ENCODE measurements at places on chromosomes 1 and 21.

GRCh38 chr1:116910379-116911187, 867 bp downstream of the PTGFRN start:
- peak; percentile 14 for DNase-seq

DNA sequence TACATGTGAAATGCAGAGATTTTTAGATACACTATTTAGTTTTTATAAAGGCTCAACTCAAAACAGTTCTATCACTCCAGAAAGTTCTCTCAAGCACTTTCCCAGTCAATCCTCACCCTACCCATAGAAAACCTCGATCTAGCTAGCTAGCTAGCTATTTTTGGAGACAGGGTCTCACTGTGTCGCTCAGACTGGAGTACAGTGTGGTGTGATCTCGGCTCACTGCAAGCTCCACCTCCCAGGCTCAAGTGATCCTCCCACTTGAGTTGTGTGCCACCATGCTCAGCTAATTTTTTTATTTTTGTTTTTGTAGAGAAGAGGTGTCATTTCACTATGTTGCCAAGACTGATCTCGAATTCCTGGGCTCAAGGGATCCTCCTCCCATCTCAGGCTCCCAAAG, 236.9 kb downstream of the RERE start:
- DNase-seq, result no peak

DNA sequence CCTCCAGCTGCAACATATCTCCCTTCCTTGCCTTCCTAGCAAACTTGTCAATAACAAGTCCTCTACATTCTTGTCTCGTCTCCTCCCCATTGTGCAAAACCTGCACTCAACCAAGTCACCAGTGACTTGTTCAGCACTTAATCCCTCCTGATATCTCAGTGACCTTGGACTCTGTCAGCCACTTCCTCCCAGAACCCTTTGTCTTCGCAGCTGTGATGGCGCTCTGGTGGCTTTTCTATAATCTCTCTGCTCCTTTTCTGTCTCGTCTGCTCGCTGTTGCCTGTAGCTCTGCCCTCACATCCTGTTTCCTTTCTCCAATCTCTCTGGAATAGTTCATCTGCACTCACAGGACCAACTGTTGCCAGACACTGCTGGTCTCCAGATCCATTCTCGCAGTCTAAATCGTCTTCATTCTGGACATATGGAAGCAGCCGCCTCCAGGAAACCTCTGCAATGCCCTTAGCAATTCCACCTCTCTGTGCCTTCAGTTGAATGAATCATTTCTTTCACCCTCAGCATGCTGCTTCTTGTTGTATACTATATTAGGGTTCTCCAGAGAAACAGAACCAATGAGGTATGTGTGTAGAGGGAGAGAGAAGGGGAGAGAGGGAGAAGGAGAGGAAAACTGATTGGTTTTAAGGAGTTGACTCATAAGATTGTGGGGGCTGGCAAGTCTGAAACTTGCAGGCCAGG, 17.4 kb upstream of the IFNAR2 start:
- no peak for DNase-seq

GRCh38 chr1:162680419-162681121, 48.3 kb downstream of the DDR2 start:
- no peak for DNase-seq

DNA sequence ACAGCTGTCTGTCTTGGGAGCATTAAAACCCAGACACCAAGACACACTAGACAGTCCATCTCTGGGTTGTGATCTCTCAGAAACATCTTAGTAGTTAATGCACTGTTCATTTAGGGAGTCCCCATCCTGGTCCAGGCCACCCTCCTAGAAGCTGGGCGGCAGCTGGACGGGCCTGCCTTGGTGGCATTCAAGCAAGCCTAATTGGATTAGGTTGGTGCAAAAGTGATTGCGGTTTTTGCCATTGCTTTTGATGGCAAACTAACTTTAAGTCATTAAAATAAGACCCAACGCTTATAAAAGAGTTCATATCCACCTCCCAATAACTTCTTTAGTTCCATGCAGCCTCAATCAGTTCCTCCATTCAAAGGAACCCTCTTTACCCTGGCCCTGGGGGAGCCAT, 21.7 kb downstream of the ATP5PO start:
- DNase-seq, result no peak

DNA sequence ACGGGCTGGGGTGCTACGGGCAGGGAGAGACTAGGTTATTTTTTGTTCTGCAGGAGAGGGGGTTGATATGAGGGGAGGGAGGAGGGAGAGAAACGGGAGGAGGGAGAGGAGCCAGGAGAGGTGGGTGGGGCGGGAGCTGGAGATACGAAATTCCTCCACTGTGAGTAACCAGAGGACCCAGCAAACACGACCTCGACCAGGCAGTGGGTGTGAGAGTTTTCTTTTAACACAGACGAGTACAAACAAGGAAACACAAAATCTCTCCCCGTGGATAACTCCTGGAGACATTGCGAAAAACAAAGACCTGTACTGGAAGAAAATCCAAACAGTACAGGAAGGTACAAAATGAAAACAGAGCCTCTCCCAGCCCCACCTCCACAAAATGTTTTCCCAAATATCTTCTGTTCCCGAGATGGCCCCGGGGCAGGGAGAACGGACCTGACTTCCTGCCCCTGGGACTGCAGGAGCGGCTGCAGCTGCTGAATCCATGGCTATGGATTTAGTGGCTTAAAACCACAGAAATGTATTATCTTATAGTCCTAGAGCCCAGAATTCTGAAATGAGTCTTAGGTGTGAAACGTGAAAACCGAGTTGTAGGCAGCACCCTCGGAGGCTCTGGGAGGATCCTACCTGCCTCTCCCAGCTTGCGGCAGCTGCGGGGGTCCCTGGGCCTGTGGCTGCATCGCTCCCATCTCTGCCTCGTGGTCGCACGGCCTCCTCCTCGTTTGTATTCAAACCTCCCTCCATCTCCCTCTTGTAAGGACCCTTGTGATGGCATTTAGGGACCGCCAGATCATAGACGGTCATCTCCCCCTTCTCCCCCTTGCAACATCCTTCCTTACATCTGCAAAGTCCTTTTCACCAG, 82.2 kb downstream of the RIPK4 start:
- no peak for DNase-seq

GRCh38 chr1:230375147-230375546, 51.0 kb downstream of the PGBD5 start:
- DNase-seq, result no peak

- DNase-seq, result no peak
Measured at GRCh38 chr21:44677881-44678280, 4.1 kb downstream of the KRTAP12-1 start.
